ENCODE measurements at places on chromosomes 1 and 21.

GRCh38 chr1:83836543-83836942 is 162.4 kb downstream of the TTLL7 start:
- no peak for DNase-seq

DNA sequence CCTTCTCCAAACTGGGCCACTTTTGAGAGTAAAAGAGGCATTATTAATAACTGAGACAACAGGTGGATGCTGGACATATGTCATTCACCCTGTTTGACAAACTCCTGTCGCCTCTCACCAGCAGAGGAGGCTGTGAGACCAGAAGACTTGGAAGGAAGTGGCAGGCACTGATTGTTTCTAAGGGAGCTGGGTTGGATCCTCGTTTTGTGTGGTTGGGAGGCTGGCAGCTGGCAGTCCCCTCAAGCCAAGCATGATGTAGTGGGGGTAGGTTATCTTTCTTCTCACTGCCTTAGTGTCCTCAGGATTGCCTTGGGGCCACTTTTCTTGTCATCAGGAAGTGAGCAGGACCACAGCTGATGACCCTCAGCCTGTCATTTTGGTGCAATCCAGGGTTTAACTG is 86.5 kb upstream of the KCNJ15 start:
- no peak for DNase-seq

- DNase-seq, result no peak
These were observed 69.2 kb downstream of the FASLG start for GRCh38 chr1:172727956-172728603.

DNA sequence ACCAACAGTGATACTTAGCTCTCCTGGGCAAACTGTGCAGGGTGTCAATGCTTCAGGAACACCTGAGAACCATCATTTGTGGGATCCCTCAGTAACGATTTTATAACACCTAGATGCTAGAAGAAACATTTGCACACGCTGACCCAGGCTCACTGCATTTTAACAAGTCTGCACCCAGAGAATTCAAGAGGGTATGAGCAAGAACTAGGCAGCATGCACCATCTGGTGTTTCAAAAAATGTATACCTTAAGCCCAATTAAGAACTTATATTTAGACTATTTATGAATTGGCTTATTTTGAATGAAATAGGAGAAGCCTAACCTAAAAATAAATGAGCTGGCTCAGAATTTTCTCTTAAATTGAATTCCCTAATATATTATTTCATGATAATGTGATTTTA is 400.5 kb downstream of the GPATCH2 start:
- no peak for DNase-seq

DNA sequence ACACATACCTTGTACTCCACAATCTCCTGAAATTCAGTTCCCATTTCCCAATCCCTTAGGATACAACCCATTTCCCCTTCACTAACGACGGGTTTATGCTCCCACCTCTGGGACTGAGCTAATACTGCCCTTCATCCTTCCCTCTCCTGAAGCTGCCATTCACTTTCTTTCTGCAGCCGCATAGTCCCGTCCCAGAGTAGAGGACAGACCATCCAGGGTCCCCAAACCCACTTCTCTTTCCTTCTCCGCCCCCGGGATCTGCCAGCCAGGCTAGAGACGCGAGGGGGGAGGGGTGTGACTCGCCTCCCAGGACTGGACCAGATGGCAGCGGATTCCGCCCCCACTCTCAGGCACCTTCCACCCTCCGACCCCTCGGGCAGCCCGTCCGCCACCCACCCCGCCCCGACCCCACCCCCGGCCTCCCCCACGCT is 679 bp downstream of the ABL2 start:
- no peak for DNase-seq

DNA sequence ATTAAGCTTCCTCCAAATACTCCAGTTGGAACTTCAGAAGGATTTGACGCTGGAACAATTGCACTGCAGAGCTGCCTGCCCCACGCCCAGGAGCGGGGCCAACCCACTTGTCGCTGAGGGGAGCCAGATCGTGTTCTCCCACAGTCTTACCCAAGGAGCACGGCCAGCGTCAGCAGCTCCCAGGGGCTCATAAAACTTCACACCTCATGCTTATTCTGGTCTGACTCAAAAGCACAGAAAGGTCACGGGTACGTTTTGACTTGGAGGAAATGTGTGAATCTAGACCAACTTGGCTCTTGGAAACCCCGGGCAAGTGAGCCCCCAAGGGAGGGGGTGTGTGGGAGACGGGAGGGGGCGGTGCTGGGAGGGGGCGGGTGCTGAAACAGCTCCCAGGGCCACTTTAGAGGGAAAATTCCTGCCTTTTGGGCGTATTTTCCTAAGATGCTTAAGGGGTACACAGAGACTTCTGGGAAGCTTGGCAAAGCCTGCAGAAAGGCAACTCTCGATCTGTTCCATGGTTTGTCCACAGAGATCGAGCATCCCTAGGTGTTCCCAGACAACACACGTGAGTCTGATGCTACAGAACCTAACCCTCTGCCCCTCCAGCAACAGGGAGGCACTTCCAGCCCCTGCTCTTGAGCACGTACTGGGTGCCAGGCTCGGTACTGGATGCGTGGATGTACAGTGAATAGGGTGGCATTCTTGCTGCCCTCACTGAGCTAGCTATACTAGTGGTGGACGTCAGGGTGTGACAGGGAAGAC is 98.9 kb downstream of the DHRS3 start:
- no peak for DNase-seq

- DNase-seq, result no peak
These were observed 99.7 kb downstream of the PRDM16 start for GRCh38 chr1:3168678-3169077.

DNA sequence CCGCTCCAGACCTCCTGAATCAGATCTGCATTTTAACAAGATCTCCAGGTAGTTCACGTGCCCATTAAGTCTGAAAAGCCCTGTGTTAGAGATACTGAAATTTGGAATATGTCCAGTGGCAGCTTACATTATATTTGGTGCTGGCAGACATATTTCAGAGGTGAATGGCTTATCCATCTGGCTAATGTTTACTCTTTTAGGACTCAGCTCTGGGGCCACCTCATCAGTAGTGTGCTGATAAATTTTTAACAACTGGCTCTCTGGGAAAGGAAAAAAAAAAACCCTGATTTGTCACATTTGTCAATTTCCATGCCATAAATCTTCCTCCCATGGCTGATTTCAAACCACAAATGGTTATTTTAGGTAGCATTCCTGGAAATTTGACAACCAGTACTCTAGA is 25.3 kb upstream of the SYT6 start:
- DNase-seq, result no peak

- no peak for DNase-seq
These were observed 418.8 kb downstream of the ZP4 start for GRCh38 chr1:237471956-237472355.

DNA sequence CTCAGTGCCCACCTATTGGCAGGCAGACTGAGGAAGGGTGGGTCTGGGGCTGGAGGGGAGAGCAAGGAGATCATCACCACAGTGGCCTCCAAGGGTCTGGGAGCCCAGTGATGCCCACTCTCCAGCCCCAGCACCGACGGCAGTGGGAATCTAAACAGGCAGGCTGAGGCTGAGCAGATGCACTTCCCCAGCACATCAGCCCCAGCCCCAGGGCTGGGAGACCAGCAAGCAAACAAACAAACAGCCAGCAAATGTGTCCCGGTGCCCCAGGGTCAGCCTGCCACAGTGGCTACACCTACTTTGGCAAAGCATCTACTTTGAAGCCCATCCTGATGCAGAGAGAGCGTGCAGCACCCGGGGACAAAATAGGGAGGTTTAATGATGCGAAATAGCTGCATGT is 216.3 kb upstream of the ZC3H12A start:
- DNase-seq, result no peak

DNA sequence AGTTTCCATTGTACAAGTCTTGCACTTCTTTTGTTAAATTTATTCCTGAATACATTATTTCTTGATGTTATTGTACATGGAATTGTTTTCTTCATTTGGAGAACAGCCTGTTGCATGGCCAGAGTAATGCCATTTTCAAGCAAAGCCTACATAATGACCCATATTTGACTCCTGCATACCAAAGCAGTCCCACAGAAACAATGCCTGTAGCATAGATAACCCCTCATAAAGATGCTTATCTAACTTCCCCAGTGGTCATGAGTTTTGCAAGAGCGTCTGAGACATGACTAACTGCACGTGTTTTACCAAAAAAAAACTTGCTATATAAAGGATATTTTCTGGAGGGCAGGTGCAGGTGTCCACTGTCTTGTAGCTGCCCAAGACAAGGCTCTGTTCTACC is 30.3 kb upstream of the RLF start:
- no peak for DNase-seq

DNA sequence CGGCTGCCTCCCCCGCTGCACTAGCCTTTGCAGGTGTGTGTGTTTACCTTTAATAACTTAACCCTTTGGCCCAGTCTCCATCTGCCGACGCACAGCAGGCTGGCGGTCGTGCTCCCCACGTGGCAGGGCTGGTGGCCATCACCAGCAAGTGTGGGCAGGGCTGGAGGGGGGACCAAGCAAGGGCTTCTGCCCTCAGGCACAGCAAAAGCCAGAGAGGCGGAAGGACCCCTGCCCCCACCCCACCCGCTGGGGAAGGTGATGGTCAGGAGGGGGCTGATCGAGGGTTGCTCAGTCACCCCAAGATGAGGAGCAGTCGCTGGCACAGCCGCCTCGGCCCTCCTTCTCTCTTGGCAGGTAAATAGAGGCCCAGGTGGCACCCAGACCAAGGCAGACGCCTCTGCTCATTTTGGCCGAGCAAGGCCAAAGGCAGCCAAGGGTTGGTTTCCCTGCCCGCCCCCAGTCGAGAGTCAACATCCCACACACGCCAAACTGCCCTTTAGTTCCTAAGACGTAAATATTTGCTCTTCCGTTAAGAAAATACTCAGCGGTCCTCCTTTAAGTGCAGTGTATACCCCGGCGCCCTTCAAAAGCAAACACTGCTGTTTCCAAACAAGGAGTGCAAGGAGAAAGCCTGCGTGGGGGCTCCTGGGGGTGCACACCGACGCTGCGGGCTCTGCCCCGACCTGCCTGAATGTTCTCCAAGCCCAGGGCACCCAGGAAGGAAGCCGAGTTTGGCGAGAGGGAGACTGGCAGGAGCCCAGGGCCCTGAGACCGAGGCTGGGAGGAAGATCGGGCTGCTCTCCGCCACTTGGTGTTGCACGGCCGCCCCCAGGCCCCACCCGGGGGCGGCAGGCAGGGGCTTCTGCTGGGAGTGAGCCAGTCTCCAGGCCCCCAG is 82.7 kb downstream of the SIK1 start:
- DNase-seq, result no peak

GRCh38 chr1:201904579-201904978 is 15.9 kb downstream of the SHISA4 start:
- no peak for DNase-seq

GRCh38 chr1:184827600-184828368 is 73.1 kb upstream of the EDEM3 start:
- no peak for DNase-seq

GRCh38 chr1:180185281-180185680 is 30.6 kb downstream of the QSOX1 start:
- no peak for DNase-seq

DNA sequence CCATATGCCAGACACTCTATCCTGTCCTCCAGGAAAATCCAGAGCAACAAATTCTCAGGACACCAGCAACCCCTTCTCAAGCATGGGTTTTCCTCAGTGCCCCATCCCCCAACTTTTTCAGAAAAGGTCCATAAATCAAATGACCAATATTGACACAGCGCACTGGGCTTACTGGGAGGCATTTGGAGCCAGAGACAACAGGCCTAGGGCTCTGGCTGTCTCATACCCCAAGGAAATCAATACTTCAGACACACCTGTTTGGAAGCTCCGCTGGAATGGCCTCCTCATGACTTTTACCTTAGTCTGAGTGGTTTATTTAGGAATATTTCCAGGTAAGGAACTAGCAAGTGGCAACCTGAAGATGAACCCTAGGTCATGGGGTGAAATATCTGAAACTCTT is 66.9 kb upstream of the TNR start:
- DNase-seq, result no peak

GRCh38 chr1:200363264-200363933 is 46.4 kb downstream of the ZNF281 start:
- DNase-seq, result no peak

GRCh38 chr1:93437976-93438605 is 9.8 kb upstream of the FNBP1L start:
- no peak for DNase-seq
